NCI-H1105 (cell line): ENCODE measurements at places on chromosomes 6 and 20.

- DNase-seq, result no peak
These were observed 20.9 kb downstream of the KCTD20 start for GRCh38 chr6:36463676-36464075.

- DNase-seq, result no peak
These were observed 156.1 kb downstream of the SYCP2 start for GRCh38 chr20:59777331-59777725.

DNA sequence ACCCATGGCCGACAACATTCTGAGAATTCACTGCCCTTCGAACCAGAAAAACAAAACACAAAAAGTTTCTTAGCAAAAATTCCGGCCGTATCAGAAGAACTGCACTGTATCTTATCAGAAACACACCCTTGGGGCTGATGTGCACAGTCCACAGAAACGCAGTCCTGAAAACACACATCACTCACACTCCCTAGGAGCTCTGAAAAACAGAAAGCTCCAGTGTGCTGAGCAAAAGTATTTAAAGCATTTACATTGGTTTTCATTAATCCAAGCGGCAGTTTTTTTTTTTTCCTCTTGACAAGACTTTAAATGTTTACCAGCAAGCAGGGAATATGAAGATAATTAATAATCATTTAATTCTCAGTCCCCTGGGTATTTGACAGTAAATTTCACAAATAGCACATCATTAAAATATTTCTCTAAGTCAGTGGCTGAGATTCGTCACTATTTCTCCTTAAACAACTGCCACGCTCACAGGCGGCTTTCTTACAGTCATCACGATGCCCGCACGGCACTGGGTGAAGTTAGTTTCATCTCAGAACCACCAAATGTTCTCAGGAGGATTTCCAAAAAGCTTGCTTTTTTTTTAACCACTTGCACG, 13.3 kb downstream of the NFATC2 start:
- DNase-seq, result no peak

DNA sequence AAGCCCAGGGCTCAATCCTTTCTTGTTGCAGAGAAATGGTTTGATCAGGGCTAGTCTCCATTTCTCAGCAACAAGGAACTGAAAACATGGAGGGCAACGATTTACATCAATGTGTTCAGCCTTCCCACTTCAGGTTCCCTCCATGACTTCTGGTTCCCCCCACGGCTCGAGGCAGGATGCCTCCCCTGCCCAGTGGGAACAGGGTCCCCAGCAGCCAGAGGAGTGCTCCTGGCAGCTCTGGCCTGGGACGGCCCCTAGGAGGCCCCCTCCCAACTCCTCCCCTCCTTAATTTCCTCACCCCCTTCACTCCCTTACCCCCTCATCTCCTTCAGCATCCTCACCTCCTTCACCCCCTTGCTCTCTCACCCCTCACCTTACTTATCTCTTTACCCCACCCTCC, 283.8 kb downstream of the CDC5L start:
- no peak for DNase-seq

DNA sequence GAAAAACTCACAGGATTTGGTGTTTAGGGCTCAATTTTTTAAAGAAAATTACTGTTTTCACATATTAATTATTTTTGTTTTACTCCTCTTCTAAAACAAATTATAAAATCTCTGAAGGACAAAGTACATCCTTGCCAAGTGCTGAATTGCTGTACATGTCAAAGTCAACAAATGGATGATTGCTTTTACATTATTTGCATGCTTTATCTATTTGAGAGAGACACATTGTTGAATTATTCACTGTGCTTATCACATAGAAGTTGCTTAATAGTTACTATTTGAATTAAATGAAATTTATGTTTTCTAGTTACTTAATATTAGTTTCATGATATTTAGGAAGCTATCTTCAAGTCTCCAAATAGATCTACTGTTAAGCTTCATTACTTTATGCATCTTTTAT, 318.6 kb upstream of the PTCHD4 start:
- DNase-seq, result no peak

- DNase-seq, result no peak
These were observed 14.3 kb upstream of the GOPC start for GRCh38 chr6:117616391-117617209.

GRCh38 chr6:22752522-22752921, 183.2 kb downstream of the HDGFL1 start:
- no peak for DNase-seq

DNA sequence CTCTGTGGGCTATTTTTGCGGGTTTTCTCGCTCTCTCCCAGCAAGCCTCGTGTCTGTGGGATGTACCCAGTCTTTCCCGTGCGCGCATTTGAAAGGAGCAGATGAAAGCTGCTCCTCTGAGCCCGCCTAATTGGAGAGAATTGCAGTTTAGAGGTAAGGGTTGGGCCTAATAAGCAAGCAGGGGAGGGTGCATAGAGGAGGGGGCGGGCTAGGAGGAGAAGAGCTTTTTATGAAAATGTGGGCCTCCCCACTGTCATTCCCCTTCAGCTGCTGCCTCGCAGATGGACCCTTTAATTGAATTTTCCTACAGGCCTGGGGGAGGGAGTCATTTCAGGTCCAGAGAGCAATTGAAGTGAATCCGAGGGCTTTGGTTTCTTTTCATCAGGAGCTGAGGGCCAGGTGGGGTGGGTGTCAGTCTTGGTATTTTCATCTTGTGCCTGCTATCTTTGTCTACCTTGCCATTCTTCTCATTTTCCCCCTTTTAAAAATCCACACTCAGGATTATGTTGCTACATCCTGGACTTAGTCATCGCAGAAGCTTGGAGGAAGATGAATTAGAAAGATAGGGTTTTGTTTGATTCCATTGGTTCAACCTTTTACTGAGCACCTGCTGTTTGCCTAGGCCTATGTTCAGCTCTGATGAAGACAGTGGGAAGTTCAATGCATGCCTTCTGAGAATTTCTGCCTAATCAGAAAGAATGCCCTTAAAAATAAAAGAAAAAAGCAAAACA, 423.4 kb downstream of the CD83 start:
- DNase-seq, result no peak

- no peak for DNase-seq
These were observed 25.4 kb downstream of the TMEM244 start for GRCh38 chr6:129835691-129836090.

DNA sequence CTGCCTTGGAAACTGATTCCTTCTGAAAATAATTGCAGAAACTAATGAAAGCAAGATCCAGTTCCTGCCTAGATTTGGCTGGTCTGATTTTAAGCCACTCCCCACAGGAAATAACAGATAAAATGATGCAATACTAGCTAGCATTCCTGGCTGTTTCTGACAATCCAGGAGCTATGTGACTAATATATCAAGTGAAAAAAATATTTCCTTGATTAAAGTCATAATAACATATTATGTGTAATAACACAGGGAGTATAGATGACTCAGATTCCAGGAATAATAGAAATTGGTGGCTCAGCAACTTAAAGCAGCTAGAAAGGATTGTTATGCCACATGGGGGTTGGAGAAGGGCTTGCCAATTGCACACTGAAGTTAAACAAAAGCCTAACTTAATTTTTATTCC, 182.7 kb upstream of the SALL4 start:
- no peak for DNase-seq

DNA sequence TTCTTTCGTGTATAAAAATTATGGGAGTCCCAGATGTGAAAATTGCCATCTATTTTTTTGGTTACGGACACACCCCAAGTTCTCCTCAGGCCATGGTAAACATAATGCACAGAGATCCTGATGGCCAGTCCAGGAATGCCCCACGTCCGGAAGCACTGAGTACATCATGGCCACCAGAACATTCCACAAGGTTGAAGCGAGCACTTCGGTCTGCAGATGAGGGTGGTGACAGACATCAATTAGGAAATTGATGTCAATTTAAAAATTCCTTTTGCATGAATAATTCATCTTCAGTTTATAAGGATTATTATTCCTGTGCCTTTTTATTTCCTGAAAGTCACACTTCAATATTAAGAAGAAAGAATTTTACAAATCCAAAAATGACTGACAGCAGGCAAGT, 13.2 kb upstream of the EXOC2 start:
- no peak for DNase-seq

GRCh38 chr6:115896538-115897129, 164.1 kb downstream of the FRK start:
- DNase-seq, result peak; percentile 49

- no peak for DNase-seq
These were observed 10.7 kb upstream of the UQCC2 start for GRCh38 chr6:33722103-33722623.

GRCh38 chr6:105644073-105644489, 241.2 kb upstream of the PREP start:
- no peak for DNase-seq

DNA sequence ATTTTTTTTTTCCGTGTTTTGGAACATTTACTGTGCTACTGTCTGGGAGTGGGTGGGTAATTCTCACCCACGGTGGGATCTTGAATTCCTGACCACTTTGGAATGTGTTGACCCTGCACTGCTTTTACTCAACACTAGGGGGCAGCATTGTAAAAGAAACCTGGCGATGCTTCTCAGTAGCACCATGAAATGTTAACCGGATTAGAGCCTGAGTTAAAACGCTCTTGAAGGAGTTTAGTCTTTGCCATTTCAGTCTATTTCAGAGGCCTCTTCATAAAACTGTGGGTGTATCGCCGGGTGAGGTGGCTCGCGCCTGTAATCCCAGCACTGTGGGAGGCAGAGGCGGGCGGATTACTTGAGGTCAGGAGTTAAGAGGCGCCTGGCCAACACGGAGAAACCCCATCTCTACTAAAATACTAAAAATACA, 114.4 kb upstream of the PRND start:
- DNase-seq, result peak; percentile 58

GRCh38 chr6:147407571-147407970, 100.9 kb upstream of the SAMD5 start:
- no peak for DNase-seq

DNA sequence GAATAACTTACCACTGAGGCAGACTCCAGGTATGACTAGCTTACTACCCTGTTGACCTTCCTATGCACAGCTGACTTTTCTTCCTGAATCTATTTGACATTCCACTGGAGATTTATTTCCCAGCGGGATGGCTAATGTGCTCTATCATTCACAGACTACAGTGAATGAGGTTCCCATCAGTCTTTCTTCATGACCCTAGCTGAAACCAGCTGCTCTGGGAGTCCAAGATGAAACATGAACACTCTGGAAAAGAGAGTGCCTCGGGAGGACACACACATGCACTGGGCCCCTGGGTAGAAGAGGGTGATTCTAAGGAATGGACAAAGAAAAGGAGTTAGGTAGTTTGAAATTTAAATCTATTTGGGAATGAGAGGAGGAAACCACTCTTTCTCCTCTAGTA, 82.6 kb upstream of the DST start:
- DNase-seq, result no peak

GRCh38 chr6:73525546-73526330, 4.9 kb upstream of the EEF1A1 start:
- no peak for DNase-seq

- no peak for DNase-seq
These were observed 373.5 kb upstream of the FLRT3 start for GRCh38 chr20:14710951-14711350.

DNA sequence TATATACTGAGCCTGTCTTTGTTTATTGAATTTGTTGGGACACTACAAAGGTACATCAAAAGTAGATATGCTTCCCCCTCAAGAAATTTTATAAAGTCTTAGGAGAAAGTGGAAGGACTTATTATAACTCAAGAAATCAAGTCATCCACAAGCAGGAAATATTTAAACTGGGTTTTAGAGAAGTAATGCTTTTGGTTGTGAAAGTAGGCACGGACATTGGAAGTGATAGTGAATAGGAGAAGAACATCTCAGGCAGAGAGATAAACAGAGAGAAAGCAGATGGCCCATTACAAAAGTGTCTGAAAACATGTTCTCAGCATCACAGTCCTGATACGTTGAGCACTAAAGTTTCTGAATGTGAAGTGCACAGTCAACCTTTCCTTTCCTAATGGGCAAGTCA, 415.6 kb upstream of the RNF217 start:
- no peak for DNase-seq

- DNase-seq, result no peak
These were observed 138.2 kb downstream of the UNC5CL start for GRCh38 chr6:40900791-40901190.

DNA sequence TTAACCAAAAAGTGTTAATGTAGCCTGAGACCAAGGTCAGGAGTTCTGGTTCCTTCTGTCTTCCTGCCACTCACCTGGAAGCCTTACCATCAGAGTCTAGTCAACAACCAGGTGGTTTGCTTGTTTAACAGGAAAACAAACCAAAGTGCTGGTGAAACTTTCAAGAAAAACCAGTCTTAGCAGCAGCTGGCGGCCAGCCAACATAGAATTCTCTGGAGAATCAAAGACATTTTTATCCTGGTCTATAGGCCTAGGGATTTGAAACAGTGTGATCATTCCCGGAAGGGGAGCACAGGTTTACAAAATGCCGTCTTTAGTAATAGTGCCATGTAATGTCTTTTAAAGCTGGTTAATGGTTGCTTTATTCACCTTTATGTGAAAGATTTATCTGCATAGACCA, 146.6 kb upstream of the AKIRIN2 start:
- peak; percentile 6 for DNase-seq

DNA sequence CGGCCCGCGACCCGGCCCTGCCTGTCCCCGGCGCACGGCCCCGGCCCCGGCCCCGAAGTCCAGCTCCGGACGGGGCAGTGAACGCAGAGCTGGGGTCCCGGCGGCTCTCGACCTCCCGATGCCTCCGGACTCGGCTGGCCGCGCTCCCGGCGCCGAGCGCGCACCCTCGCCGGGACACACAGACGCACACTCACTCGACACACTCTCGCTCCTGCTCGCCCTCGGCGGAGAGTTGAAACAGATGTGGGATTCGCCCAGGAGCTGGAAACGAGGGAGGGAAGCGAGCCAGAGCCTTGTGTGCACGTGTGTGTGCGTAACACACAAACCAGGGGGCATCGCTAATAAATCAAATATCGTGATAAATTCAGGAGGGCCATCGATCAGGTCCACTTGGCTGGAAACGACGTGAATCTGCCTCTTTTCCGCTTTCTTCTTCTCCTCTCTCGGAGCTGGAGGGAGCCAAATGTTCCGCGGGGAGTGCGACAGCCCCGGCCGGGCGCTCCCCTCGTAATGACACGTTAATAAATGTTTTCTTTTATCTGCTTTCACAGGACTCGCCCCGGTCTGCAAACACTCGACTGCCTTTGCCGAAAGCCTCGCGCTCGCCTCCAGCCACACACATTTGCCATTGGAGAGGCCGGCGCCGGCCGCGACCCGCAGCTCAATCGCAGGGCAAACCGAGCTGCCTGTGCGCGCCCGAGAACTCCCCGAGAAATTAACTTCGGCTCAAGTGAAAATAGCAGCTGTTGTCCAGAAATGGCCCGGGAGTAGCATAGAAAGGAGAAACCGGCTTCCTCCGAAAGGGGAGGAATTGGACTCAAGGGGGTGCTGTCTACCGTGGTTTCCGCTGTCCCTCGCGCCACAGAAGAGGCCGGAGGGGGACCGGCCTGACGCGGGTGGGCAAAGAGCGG, 828 bp upstream of the SULF2 start:
- peak; percentile 62 for DNase-seq

DNA sequence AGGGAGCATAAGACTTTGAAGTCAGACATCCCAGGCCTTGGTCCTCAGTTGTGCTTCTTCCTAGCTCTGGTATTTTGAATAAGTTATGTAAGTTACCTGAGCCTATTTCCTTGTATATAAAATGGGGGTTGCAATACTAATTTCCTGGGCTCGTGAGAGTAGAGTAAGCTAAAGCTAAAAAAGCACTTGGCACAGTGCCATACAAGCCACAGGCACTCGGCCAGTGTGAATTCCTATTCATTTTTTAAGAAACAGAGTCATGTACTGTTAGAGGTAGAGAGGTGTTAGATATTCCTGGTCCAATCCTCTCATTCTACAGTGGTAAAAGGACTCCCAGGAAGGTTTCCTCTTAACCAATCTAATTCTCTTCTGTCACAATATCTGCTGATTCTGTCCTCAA, 79.6 kb upstream of the EPB41L1 start:
- DNase-seq, result no peak

GRCh38 chr20:31633339-31633914, 4.3 kb upstream of the COX4I2 start:
- DNase-seq, result no peak
